Foreskin fibroblast (primary cell): ENCODE measurements at places on chromosomes 4 and X.

- no peak for DNase-seq
Measured at GRCh38 chr4:123345137-123345934, 51.3 kb upstream of the SPRY1 start.

DNA sequence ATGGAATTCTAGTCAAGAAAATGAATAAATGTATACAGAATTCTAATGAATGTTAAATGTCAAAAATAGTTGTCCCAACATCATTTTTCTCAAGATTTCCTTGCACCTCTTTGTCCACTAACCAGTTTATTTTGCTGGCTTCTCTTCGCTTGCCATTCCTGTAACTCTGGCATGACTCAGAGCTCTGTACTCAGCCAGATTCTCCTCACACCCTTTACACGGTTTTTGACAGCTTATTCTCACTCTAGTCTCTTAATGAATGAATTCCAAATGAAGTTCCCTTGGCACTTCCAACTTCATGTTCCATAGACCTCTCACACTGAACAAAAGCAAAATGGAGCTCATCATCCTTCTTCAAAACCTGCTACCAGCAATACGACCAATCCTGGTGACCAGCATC, 419.3 kb upstream of the SLIT2 start:
- peak; percentile 40 for DNase-seq

DNA sequence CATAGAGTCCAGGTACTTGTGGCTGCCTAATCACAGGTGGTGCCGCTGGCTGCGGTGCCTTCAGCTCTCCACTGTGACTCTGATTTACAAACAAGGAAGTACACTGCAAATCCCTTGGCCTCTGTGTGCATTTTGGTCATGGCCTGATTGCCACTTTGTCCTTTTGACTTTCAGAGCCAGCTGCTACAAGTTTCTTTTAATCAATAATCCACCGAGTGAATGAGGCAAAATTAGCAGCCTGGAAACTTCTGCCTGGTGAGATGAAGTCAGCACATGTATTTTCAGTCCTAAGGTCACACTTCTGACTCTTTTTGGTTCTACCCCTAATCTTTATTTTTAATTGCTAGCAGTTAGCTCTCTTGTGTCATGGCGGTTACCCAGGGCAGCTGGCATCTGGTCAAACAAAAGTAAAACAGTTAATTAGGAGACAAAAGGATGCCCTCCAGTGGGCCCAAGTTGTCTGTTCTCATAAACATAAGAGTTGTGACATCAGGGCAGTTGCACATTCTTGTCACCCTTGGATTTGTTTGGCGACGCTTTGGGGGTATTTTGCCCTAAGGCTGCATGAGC, 62.3 kb upstream of the LNX1 start:
- DNase-seq = peak; percentile 70

- DNase-seq = no peak
Measured at GRCh38 chrX:39426101-39426500, 624.8 kb downstream of the MID1IP1 start.

DNA sequence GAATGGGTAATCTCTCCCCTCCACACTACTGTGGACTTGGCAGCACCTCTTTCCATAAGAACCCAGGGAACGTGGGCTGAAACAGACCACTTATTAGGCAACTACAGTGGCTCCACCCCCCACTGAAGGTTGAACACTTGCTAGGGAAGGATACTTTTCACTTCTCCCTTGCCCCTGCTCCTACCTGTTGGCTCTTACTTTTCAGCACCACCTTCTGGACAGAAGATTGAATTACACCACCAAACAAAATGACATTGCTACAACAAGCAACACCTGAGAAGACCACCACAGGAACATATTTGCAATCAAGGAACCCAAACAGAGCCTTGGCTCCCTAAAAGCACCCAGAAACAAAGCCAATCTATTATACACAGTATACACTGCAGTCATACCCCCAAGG, 132.1 kb upstream of the CXCL13 start:
- DNase-seq = peak; percentile 20

- DNase-seq = peak; percentile 77
Measured at GRCh38 chr4:83320548-83320947, 14.1 kb downstream of the HPSE start.

- no peak for DNase-seq
Measured at GRCh38 chrX:95721011-95721410, 963.6 kb upstream of the DIAPH2 start.

DNA sequence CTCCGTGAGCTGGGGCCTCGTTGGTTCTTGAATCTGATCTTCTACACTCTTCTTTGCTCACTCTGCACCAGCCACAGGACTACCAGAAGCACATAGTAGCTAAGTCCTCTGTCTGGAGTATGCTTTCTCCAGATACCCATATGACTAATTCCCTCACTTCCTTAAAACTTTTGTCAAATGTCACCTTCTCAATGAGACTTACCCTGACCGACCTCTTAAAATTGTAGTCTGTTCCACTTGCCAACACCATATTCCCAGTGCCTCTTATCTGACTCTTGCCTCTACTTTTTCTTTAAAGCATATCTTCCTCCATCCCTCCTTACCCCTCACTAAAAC, 10.0 kb downstream of the PARM1 start:
- no peak for DNase-seq

- DNase-seq = peak; percentile 30
Measured at GRCh38 chrX:103733017-103733416, 22.3 kb downstream of the TMEM31 start.
